Activated naive CD4-positive, alpha-beta T cell treated with anti-CD3 and anti-CD28 coated beads, Interleukin-2, amount 10 ng/mL, durations not matched to agents 5 hours and 36 hours (primary cell): ENCODE measurements at places on chromosomes 3 and 15. TPM values are rescaled to one million over a fixed set of nuclear protein-coding genes. Genes with fewer than 3 reads are reported as not detected.

Gene P2RY14
- 0.51 TPM for total RNA-seq

Gene NUDT16
- total RNA-seq = 8.7 TPM

Gene NUP210
- 162 TPM for total RNA-seq

Gene RBP2
- total RNA-seq = not detected

Gene PLA2G4E
- total RNA-seq = not detected
